Activated T-helper 2 cell treated with anti-CD3 and anti-CD28 coated beads, Interferon-gamma antibody, Interleukin-2, Interleukin-4, amounts not matched to agents 10 μg/mL and 5 μg/mL and 100 μg/mL, durations not matched to agents 14 hours and 24 hours and 36 hours (primary cell): ENCODE measurements at places on chromosomes 2 and 18. TPM values are rescaled to one million over a fixed set of nuclear protein-coding genes. Genes with fewer than 3 reads are reported as not detected.
A peak's percentile ranks its signal among the peaks of the same experiment; 100 is the strongest.

The NEU4 gene
- total RNA-seq = 3.2 and 3.9 TPM in 2 replicates

The FBXO36 gene
- total RNA-seq = 0.66 and 1.0 TPM in 2 replicates

DNA sequence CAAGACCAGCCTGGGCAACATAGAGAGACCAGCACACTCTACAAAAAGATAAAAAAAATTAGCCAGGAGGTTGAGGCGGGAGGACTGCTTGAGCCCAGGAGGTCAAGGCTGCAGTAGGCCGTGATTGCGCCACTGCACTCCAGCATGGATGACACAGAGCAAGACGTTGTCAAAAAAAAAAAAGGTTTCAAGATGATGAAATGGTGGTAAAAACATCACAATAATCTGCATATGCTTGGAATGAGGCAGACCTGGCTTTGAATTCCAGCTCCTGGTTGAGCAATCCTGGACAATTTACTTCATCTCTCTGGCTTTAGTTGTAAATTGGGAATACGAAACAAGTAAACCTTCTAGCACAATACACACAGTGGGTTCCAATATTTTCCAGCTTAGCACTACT is 24.1 kb downstream of the USP40 start:
- no peaks in the 10 kb centered on the region for H3K27me3 ChIP-seq
- no peak for DNase-seq
- H3K4me3 ChIP-seq = no peak overlapping the region
- peaks cover 9% of the 10 kb centered on the region for H3K4me1 ChIP-seq

The TMEM198 gene
- total RNA-seq = 3.8 and 4.9 TPM in 2 replicates

GRCh38 chr2:203361922-203362321 is 33.7 kb downstream of the ABI2 start:
- no peak for DNase-seq
- H3K27me3 ChIP-seq = no peaks in the 10 kb centered on the region
- H3K36me3 ChIP-seq = peaks cover 4% of the 10 kb centered on the region
- no peak overlapping the region for H3K4me3 ChIP-seq

- peaks cover 63% of the 10 kb centered on the region for H3K27me3 ChIP-seq
- no peak overlapping the region for H3K4me3 ChIP-seq
- no peaks in the 10 kb centered on the region for H3K36me3 ChIP-seq
- no peak overlapping the region for H3K27ac ChIP-seq
These were observed 87.2 kb upstream of the SMAD2 start for GRCh38 chr18:48017635-48018034.

GRCh38 chr2:42176992-42177738 is 8.0 kb downstream of the EML4 start:
- no peak for DNase-seq
- no peak overlapping the region for H3K27ac ChIP-seq
- no peaks in the 10 kb centered on the region for H3K27me3 ChIP-seq
- H3K36me3 ChIP-seq = peaks cover 25% of the 10 kb centered on the region
- peaks cover 42% of the 10 kb centered on the region for H3K4me1 ChIP-seq

DNA sequence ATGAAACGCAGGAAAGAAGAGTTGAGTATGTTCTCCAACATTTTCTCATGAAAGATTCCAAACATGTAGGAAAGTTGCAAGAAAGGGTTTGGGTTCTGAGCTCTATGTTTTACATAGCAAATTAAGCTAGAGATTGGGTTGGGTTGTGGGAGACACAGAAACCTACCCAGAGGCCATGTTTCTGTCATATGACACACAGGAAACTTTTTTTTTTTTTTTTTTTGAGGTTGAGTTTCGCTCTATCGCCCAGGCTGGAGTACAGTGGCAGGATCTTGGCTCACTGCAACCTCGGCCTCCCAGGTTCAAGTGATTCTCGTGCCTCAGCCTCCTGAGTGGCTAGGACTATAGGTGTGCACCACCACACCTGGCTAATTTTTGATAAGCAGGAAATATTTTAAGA is 57.6 kb downstream of the DOCK10 start:
- DNase-seq = no peak
- H3K36me3 ChIP-seq = peaks cover 62% of the 10 kb centered on the region
- no peaks in the 10 kb centered on the region for H3K27me3 ChIP-seq
- H3K27ac ChIP-seq = peak overlapping the region; percentile 90

- peaks cover 18% of the 10 kb centered on the region for H3K27me3 ChIP-seq
- peaks cover 10% of the 10 kb centered on the region for H3K4me1 ChIP-seq
- no peaks in the 10 kb centered on the region for H3K36me3 ChIP-seq
- no peak overlapping the region for H3K4me3 ChIP-seq
These were observed 372.9 kb upstream of the HS6ST1 start for GRCh38 chr2:128691526-128691925.

- no peaks in the 10 kb centered on the region for H3K27me3 ChIP-seq
- no peak overlapping the region for H3K27ac ChIP-seq
- H3K36me3 ChIP-seq = peaks cover 21% of the 10 kb centered on the region
- DNase-seq = no peak
These were observed 60.1 kb downstream of the MOB4 start for GRCh38 chr2:197575987-197576386.

DNA sequence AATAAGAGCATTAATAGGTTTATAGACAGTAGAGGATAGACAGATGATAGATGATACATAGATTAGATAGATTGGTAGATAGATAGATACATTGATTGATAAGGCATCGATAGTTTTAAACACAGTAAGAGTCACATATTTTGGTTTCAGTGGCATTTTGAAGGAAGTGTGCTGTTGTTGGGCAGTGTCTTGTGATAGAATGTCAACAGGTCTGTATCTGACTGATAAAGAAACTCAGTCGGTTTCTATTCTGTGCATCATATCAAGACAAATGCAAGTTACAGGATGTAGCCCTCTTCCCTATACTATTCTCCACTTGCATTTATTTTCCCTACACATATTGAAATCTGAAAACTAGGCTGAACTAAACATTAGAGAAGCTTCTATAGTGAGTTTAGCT is 1229.0 kb upstream of the ZEB2 start:
- H3K4me3 ChIP-seq = no peak overlapping the region
- no peak overlapping the region for H3K27ac ChIP-seq
- H3K36me3 ChIP-seq = no peaks in the 10 kb centered on the region
- DNase-seq = no peak
